Pancreas (tissue), 10 donors: ENCODE measurements at places on chromosomes 3 and 15. TPM values are rescaled to one million over a fixed set of nuclear protein-coding genes. Genes with fewer than 3 reads are reported as not detected.

LTK gene
- total RNA-seq = 0.24 TPM

DNA sequence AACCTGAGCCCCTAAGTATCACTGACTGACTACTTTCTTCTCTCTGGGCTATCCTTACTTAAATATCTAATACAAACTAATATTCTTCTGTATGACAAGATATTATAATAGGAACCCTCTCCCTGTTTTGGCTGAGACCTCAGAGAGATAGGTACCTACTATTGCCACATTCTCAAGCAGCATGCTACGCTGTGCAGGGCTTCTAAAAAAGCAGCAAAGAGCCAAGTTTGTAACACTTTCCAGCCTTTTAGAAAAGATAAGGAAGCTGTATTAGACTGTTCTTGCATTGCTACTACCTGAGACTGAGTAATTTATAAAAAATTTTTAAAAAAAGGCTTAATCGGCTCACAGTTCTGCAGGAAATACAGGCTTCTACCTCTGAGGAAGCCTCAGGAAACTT is 126.8 kb upstream of the ABI3BP start:
- DNase-seq = no peak
- H3K4me1 ChIP-seq = no peaks in the 10 kb centered on the region
- no peak overlapping the region for H3K27ac ChIP-seq
- no peaks in the 10 kb centered on the region for H3K27me3 ChIP-seq
- no peaks in the 10 kb centered on the region for H3K36me3 ChIP-seq
- H3K4me3 ChIP-seq = no peak overlapping the region

GRCh38 chr3:122365073-122365472 is 18.0 kb downstream of the MIX23 start:
- H3K4me3 ChIP-seq = no peak overlapping the region
- H3K4me1 ChIP-seq = peaks cover 38% of the 10 kb centered on the region
- H3K27ac ChIP-seq = peak overlapping the region; percentile 32
- H3K27me3 ChIP-seq = no peaks in the 10 kb centered on the region
- no peaks in the 10 kb centered on the region for H3K36me3 ChIP-seq

DNA sequence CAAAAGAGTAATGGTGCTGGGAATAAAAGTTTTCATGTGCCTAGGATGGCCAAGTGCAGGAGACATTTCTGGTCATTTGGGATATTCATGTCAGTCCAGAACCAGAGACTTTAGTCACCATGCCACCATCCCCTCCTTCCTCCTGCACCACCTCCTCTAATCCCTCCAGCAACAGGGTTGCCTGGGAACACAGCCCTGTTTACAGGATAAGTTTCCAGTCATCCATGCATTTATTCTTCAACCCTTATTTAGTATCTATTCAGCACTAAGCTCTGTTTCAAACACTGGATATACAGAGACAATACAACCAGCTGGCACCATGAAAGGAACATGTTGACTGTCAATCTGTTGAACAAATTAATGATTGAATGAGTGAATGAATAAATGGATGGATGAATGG is 211.7 kb downstream of the CLSTN2 start:
- no peak for DNase-seq
- no peak overlapping the region for H3K4me3 ChIP-seq
- H3K4me1 ChIP-seq = no peaks in the 10 kb centered on the region

- no peaks in the 10 kb centered on the region for H3K4me1 ChIP-seq
- H3K36me3 ChIP-seq = no peaks in the 10 kb centered on the region
- H3K27ac ChIP-seq = no peak overlapping the region
- no peak overlapping the region for H3K4me3 ChIP-seq
- no peak for DNase-seq
- no peaks in the 10 kb centered on the region for H3K27me3 ChIP-seq
Measured at GRCh38 chr3:72113964-72114363, 329.0 kb upstream of the PROK2 start.

DNA sequence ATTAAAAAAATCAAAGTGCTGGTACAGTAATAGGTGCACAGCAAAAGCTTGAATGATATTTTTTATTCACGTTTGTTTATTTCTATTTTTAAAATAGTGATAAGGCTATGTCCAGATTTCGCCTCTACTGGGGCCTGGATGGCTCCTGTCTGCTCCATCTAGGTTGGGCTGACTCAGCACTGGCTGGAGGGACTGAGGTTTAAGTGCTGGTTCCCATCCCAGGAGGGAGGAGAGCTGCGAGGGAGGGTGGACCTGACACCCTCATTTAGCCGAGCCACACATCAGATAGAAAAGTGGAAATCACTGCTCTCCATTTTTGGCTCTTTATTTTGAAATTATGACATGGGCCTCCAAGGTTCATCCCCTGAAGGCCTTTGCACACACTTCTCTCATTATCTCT is 95.4 kb upstream of the AGBL1 start:
- no peaks in the 10 kb centered on the region for H3K27me3 ChIP-seq
- no peak overlapping the region for H3K27ac ChIP-seq
- no peak overlapping the region for H3K4me3 ChIP-seq
- no peaks in the 10 kb centered on the region for H3K4me1 ChIP-seq

GRCh38 chr15:89971592-89971997 is 29.5 kb upstream of the ZNF710 start:
- no peaks in the 10 kb centered on the region for H3K36me3 ChIP-seq
- no peaks in the 10 kb centered on the region for H3K4me1 ChIP-seq
- DNase-seq = peak; percentile 78
- no peak overlapping the region for H3K27ac ChIP-seq
- no peak overlapping the region for H3K4me3 ChIP-seq
- H3K27me3 ChIP-seq = no peaks in the 10 kb centered on the region
